Stimulated activated CD8-positive, alpha-beta memory T cell treated with anti-CD3 and anti-CD28 coated beads, Interleukin-15, amount 100 ng/mL, for 48 hours (primary cell): ENCODE measurements at places on chromosomes 6 and 20.

GRCh38 chr20:38337561-38338140 lies 8.6 kb upstream of the LBP start:
- DNase-seq, result peak; percentile 7

DNA sequence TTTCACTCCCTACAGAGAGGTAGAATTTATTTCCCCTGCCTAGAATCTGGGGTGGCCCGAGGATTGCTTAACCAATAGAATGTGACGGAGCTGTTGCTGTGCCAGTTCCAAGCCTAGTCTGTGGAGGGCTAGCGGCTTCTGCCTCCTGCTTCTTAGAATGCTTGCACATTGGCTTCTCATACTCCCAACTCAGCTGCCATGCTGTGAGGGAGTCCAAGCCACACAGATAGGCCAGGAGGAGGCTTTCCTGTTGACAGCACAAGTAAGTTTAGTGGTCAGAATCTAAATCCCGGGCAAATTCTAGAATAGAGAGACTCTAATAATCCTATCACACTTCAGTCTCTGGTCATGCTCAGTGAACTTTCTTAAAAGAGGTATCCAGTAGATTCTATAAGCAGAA lies 57.5 kb upstream of the SNRPB2 start:
- DNase-seq, result no peak

DNA sequence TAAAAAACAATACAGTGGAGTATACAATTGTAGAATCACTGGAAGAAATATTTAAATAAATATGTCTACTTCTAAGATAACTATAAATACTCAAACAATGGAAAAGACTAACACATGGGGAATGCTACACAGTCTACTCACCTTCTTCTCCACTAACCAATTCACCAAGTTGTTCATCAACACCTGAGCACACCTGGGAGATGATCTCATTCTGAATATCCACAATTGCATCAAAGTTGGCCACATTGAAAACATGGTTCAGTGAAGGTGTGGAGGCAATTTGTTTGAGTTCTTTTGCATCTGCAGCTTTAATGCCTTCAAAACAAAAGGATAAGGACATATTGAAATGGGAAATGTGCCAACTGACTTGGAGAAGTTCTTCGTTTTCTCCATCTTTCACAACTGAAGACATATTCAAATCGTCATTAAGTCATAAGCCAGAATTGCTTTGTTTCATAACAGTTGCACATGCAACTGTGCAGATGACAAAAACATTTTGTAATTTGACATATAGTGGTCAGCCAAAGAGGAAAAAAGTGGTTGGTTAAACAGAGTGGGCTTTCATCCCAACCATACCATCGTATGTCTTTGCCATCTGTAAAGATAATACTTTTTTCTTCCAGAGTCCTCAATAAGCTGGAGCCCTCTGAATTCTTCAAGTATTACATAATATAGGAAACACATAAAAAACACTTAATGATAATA lies 17.5 kb downstream of the COL12A1 start:
- DNase-seq, result no peak

DNA sequence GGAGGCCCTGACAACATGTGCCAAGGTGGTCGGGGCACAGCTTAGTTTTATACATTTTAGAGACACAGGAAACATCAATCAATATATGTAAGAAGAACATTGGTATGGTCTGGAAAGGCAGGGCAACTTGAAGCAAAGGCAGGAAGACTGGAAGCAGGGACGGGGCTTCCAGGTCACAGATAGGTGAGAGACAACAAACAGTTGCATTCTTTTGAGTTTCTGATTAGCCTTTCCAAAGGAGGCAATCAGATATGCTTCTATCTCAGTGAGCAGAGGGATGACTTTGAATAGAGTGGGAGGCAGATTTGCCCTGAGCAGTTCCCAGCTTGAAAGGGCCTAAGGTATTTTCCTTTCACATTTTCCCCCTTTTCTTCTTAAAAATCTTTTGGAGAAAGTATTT lies 311.0 kb upstream of the RGS17 start:
- no peak for DNase-seq
